A549 treated with CpdA at 1 μM for 4 hours (cell line): ENCODE measurements at places on chromosomes 4 and X. TPM values are rescaled to one million over a fixed set of nuclear protein-coding genes. Genes with fewer than 3 reads are reported as not detected.

PABPC4L gene
- total RNA-seq: 0.03 to 0.14 TPM (median 0.10 TPM) in 5 replicates

ESX1 gene
- 0.09 TPM in 1 of 5 replicates, not detected in the others for total RNA-seq

TMSB15C gene
- total RNA-seq: 0.13 to 0.34 TPM (median 0.26 TPM) in 5 replicates

DRD5 gene
- not detected in 5 replicates for total RNA-seq

TLR8 gene
- total RNA-seq: not detected in 5 replicates

TAF7L gene
- total RNA-seq: 0.06 to 0.15 TPM (median 0.09 TPM) in 4 of 5 replicates, not detected in the other

NAT8L gene
- total RNA-seq: 9.9 to 15.0 TPM (median 13.8 TPM) in 5 replicates

DMP1 gene
- total RNA-seq: not detected in 5 replicates
